Cortex of kidney (tissue), 1 donor: ENCODE measurements at places on chromosomes 5 and 9.

- no peak for DNase-seq
These were observed 15.1 kb downstream of the TIMD4 start for GRCh38 chr5:156947925-156948324.

DNA sequence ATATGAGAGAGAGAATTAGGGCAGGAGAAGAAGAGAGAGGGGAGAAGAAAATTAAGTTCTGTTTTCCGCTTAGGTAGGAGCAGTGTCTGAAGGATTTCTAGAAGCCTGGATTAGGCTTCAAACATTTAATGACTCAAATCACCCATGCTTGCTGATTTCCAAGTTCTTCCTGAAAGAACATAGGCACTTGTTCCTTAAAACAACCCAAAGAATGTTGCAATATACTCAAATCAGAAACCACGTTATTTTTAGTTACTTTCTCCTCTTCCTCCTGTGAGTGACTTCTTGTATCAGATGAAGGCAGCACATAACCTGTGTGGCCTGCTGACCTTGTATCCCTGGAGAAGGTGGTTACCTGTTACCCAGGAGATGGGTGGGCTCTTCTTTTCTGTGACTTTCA, 351.5 kb upstream of the KLF4 start:
- DNase-seq = no peak

- DNase-seq = no peak
These were observed 356.5 kb downstream of the CDH9 start for GRCh38 chr5:26681861-26682260.

DNA sequence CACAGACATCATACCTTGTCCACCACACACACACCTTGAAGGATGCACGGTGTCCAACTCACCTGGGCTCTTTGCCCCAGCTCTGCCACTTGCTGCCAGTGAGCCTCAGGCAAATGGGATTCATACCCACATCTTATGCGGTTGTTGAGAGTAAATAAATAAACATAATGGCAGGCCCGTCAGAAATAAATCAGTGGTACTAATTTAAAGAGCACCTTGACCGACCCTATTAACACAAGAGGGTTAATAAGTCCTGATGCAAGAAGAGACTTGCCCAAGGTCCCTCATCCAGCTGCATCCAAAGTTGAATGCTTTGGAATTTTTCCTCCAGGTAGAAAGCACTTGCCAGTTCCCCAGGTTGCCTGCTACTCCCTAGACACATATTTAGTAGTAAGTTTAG, 11.6 kb upstream of the AKNA start:
- no peak for DNase-seq
